ENCODE measurements at places on chromosomes 12 and 14. TPM values are rescaled to one million over a fixed set of nuclear protein-coding genes. Genes with fewer than 3 reads are reported as not detected.

The SLC10A1 gene
- 117 TPM for total RNA-seq

The TMEM119 gene
- total RNA-seq = 0.23 TPM

The LIN7A gene
- 9.5 TPM for total RNA-seq

The IKZF4 gene
- total RNA-seq = 2.3 TPM

The GRIP1 gene
- total RNA-seq = 0.13 TPM

Measured in left lobe of liver (tissue), 2 donors.